Activated naive CD8-positive, alpha-beta T cell treated with anti-CD3 and anti-CD28 coated beads for 36 hours (primary cell): ENCODE measurements at places on chromosomes 4 and X.
A peak's percentile ranks its signal among the peaks of the same experiment; 100 is the strongest.

DNA sequence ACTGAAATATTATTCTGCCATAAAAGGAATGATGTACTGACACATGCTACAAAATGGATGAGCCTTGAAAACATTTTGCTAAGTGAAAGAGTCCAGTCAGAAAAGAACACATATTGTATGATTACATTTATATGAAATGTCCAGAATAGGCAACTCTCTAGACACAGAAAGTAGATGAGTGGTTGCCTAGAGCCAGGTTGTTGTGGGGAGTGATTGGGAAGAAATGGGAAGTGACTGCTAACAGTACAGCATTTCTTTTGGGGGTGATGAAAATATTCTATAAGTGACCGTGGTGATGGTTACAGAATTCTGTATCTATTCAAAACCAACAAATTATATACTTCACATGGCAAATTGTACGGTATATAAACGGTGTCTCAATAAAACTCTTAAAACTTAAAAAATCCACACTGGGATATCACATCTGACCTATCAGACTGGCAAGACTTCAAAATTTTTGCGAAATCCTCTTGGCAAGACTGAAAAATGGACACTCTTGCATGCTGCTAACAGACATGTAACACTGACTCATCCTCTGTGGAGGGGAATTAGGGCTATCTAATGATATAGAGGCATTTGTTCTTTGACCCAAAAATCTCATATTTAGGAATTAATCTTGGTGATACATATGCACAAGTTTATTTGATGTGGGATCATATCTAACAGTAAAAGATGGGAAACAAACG, 71.8 kb downstream of the FAM13A start:
- no peak for DNase-seq

GRCh38 chr4:132488555-132488954, 660.5 kb upstream of the PCDH10 start:
- no peak for DNase-seq

GRCh38 chr4:135777361-135777760, 1575.8 kb upstream of the PABPC4L start:
- no peak for DNase-seq

DNA sequence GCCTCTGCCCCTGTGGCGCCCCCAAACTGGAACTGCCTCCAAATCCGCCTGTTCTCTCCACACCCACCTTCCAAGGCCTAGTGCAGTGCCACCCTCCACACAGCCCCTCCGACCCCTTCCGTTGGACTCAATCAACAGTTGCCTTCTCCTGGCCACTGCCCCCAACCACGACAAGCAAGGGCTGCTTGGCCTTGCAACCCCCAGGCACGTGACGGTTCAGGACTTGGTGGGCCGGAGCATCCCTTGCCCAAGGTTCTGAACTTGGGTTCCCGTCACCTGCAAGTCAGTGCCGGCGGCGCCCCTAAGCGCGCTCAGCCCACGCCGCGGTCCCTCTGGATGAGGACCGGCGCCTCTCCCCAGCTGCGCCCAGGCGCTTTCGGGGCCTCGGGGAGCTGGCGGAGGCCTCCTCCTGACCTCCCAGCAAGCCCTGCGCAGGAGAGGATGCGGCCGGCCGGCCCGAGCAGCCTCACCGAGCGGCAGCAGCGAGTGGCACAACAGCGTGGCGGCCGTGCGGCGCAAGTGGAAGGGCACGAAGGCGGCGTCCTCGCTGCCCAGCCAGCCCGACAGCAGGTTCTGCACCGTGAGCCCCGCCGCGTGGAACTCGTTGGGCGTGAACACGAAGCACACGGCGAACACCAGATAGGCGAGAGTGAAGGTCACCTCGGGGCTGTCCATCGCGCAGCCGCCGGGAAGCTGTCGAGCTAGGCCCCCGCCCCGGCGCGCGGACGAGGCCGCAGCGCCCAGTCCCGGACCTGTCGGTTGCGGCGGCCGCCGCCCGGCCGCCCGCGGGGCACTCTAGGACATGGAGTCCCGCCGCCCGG, 750 bp downstream of the TMEM129 start:
- peak; percentile 60 for DNase-seq

- no peak for DNase-seq
Measured at GRCh38 chrX:39956803-39957394, 140.9 kb downstream of the BCOR start.

- DNase-seq = no peak
Measured at GRCh38 chr4:168880072-168880675, 129.9 kb downstream of the CBR4 start.

DNA sequence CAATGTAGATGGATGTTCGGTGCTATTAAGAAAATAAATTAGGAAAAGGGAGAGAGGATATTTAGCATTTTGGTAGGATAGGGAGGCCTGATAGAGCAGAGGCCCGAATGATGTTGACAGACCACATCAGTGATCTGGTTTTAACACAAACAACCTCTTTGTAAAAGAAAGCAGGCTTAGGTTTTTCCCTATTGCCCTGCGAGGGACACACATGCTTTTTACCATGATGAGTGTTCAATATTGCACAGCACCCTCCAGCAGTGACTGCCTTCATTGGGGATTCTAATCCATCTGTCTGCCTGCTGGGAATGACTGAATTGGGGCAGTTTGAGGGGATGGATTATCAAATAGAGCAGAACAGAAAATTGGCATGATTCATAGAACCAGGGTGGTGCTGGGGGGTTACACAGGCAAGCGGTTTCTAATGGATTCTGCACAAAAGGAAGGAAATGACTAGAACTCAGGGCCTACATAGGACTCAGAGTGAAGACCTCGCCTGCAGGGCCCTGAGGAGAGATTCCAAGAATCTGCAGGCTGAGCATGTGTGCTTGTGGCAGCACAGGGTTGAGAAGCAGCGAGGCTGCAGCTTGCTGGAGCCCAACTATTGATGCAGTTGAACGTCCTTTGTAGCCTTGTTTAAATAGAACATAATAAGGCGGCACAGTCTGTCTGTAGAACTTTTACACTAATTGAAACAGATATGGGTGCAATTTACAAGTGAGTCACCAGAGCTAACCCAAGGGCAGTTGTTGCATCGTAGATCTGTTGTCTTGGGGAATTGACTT, 58.0 kb downstream of the RHOH start:
- no peak for DNase-seq
